Stomach (tissue), 19 donors: ENCODE measurements at places on chromosomes 3 and 15.

- no peak for DNase-seq
Observed at GRCh38 chr3:20096135-20096685, 56.0 kb downstream of the KAT2B start.

DNA sequence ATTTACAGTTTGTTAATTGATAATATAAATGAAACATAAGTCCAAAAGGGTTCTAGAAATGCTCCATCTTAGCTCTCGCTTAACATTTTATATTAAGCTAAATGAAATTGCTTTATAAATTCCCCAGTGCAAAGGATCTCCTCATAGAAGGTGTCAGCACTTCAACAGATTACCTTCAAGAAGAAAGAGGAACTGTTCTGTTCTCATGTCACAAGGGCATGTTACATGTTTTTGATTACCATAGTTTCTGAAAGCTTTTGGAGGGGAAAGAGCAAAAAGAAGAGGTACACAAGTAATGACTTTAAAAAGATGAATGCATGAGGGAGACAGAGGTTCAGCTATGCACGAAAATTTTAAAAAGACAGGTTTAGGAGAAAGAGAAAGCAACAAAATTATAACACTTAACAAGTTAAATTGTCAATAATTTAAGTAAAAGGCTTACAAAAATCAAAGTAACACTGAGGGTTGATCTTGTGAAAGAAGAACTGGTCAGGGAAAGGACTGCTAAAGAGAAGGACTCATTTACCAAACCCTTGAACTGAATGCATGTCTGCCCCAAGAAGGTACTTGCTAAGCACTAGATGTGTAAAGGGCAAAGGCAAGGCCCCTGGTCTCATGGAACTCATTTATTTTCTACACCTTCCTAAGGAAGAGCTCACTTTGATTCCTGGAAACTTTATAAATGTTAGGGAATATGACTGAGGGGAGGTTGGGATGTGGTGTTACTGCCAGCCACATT is 45.1 kb downstream of the CCDC191 start:
- DNase-seq: no peak

DNA sequence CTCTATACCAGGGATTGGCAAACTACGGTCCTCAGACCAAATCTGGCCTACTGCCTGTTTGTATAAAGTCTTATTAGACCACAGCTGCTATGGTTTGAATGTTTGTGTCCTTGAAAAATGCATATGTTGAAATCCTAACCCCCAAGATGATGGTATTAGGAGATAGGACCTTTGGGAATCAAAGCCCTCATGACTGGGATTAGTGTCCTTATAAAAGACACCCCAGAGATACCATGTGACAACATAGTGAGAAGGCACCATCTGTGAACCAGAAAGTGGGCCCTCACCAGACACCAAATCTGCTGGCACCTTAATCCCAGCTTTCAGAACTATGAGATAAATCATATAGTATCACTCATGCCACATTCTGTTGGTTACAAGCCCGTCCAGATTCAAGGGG is 7.4 kb downstream of the HMCES start:
- DNase-seq: no peak

- DNase-seq: no peak
Observed at GRCh38 chr3:47433796-47434195, 41.9 kb downstream of the SCAP start.

DNA sequence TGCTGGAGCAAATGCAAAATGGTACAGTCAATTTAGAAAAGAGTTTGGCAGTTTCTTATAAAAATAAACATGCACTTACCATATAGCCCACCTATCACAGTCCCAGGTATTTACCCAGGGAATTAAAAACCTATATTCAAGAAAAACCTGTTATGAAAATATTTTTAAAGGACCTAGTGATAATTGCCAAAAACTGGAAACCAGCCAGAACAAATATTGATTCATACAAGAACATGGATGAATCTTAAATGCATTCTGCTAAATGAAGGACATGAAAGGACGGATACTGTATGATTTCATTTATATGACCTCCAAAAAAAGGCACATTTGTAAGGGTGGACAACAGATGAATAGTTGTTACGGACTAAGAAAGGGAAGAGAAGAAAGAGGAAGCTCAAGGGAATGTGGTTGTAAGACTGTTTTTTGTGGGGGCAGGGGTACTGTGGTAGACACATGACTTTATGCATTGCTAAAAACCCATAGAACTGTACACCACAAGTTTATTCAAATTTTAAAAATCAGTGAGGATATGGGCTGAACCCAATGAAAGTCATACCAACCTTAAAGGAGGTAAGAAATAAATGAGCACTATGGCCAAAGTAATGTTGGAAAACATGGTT is 61.0 kb downstream of the ZBBX start:
- DNase-seq: peak; percentile 21
